CD4-positive, alpha-beta T cell (primary cell): ENCODE measurements at places on chromosomes 5 and 9.

- H3K36me3 ChIP-seq: no peaks in the 10 kb centered on the region
- H3K27me3 ChIP-seq: no peaks in the 10 kb centered on the region
- no peaks in the 10 kb centered on the region for H3K4me1 ChIP-seq
- H3K27ac ChIP-seq: no peak overlapping the region
- DNase-seq: no peak
- H3K4me3 ChIP-seq: no peak overlapping the region
Observed at GRCh38 chr9:8980496-8981013, 1181.0 kb upstream of the DMAC1 start.

DNA sequence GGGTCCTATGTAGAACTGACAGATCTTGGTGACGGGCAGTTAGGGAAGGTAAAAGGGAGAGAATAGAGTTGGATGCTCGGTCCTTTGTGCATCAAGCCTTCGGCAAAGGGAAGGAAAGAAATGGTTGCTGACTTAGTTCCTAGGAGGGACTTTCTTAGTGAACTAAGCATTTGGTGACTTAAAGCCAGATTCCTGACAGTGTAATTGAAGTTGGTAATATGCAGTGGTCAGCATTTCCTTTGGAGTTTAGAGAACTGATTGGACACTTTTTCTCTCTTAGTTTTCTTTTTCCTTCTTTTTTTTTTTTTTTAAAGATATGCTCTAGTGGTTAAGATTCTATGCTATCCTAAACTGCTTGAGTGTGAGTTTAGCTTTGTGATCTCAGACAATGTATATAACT, 2.3 kb downstream of the CLTA start:
- peak overlapping the region; percentile 62 for H3K4me3 ChIP-seq
- peaks cover 17% of the 10 kb centered on the region for H3K36me3 ChIP-seq
- no peaks in the 10 kb centered on the region for H3K27me3 ChIP-seq

DNA sequence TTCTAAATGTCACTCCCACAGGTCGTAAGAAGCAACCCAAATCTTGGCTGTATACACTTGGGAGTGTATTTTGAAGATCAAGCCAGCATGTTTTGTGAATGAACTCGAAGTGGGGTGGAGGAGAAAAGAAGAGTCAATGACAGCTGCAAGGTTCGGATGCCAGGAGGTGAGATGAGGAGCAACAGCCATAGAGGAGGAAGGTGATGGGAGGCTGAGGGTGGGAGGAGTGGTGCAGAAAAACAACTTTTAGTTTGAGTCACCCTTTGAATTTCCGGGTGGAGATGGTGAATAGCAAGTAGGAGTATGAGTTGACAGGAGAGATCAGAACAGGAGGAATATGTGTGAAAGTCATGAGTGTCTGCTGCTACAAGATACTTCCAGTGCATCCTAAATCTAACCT, 153.6 kb downstream of the DIRAS2 start:
- H3K27me3 ChIP-seq: no peaks in the 10 kb centered on the region
- no peaks in the 10 kb centered on the region for H3K4me1 ChIP-seq
- H3K4me3 ChIP-seq: no peak overlapping the region

DNA sequence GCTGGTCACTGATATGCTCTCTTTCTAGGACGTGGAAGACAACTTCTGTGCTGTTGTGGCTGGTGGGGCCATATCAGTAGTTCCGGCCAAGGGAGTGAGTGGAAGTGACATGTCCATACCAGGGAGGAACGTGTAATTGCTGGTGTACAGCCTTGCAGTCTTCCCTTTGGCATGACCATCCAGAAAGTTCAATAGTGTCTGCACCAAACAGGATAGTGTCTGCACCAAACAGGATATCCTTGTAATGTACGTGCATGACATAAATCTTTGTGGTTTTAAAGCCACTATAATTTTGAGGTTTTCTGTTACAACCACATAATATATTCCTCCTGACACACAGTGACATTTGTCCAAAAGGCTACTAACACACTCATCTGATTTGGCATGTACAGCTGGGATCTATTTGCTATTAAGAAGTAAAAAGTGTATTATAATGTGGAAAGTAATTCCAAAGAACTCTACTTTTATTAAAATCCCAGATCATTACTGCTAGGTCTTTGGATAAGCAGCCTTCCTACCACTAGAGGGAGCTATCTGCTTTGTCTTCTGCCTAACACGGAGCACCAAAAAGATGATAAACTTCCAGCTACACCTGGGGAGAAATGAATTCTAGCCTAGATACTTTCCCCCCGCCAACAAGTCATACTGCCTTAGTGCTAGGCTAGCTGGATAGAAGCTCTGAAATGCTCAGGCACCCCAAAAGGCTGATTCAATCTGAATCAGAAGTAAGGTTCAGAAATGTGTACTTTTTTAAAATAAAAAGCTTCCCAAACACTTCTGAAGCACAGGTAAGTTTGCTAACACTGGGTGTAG, 52.7 kb downstream of the RNF145 start:
- H3K36me3 ChIP-seq: peaks cover 48% of the 10 kb centered on the region
- H3K4me1 ChIP-seq: peaks cover 8% of the 10 kb centered on the region
- H3K27me3 ChIP-seq: no peaks in the 10 kb centered on the region
- no peak overlapping the region for H3K27ac ChIP-seq
- H3K4me3 ChIP-seq: no peak overlapping the region

GRCh38 chr5:144844086-144844485, 673.4 kb downstream of the KCTD16 start:
- H3K4me3 ChIP-seq: no peak overlapping the region
- no peaks in the 10 kb centered on the region for H3K4me1 ChIP-seq
- H3K27me3 ChIP-seq: no peaks in the 10 kb centered on the region
- no peak for DNase-seq
- H3K36me3 ChIP-seq: no peaks in the 10 kb centered on the region
- H3K27ac ChIP-seq: no peak overlapping the region

- H3K36me3 ChIP-seq: no peaks in the 10 kb centered on the region
- H3K4me1 ChIP-seq: peaks cover 40% of the 10 kb centered on the region
- H3K27me3 ChIP-seq: no peaks in the 10 kb centered on the region
Observed at GRCh38 chr5:160507221-160507721, 85.6 kb downstream of the PTTG1 start.

DNA sequence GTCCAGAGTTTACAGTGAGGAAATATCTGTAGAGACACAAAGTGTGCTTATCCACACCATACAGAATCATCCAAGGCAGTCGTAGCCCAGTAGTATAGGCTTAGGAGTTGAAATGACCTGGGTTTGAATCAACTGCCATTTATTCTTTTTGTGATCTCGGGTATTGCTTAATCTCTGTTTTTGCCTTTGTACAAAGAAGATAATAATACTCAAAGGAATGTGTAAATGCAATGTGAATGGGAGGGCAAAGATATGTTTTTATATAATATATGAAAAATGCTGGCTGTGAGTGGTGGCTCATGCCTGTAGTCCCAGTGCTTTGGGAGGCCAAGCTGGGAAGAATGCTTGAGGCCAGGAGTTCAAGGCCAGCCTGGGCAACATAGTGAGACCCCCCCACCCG, 141.1 kb downstream of the SPATA31D1 start:
- no peak overlapping the region for H3K4me3 ChIP-seq
- DNase-seq: no peak
- H3K27me3 ChIP-seq: no peaks in the 10 kb centered on the region
- no peaks in the 10 kb centered on the region for H3K4me1 ChIP-seq

DNA sequence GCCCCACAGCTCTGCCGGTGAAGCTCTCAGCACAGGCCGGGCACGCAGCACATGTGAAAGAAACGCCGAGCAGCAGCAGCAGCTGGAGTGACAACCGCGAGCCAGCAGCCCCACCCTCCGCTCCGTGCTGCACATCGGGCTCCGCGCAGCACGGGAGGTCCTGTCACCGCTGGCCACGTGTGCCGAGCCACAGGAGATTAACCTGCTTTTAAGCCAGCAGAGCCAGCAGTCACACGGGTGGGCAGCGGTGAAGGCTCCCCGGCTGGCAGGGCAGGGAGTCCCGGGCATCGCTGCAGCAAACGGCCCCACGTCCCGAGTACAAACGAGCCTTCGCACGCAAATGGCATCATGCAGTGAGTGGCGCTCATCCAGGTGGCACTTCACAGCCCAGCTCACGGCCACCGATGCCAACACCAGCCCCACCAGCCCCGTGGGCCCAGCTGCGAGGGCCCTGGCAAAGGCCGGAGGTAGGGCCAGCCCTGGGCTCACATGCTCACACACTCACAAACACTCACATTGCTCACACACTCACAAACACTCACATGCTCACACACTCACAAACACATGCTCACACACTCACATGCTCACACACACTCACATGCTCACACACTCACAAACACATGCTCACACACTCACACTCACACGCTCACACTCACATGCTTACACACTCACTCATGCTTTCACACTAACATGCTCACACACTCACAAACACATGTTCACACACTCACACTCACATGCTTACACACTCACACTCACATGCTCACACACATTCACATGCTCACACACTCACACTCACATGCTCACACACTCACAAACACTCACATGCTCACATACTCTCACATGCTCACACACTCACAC, 11.1 kb downstream of the CCDC187 start:
- no peaks in the 10 kb centered on the region for H3K27me3 ChIP-seq
- no peaks in the 10 kb centered on the region for H3K36me3 ChIP-seq
- no peaks in the 10 kb centered on the region for H3K4me1 ChIP-seq
- H3K4me3 ChIP-seq: no peak overlapping the region

DNA sequence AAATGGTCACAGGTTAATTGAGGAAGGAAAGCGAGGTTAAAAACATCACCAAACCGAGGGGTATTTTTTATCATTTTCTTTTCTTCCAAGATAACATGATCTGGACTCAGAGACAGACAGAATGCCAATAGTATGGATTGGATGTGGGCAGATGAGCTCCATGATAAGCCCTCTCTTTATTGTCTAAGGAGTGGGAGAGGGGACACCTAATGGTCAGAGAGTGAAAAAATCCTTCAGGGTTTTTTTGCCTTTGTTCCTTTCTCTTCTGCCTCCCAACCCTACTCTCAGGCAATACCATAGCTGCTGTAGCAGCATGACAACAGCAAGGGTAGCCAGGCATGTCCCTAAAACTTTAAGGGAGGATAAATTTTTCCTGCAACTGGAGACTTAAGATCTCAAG, 94.7 kb downstream of the DIRAS2 start:
- H3K36me3 ChIP-seq: no peaks in the 10 kb centered on the region
- H3K27ac ChIP-seq: no peak overlapping the region
- H3K4me1 ChIP-seq: no peaks in the 10 kb centered on the region
- DNase-seq: no peak
- no peaks in the 10 kb centered on the region for H3K27me3 ChIP-seq

DNA sequence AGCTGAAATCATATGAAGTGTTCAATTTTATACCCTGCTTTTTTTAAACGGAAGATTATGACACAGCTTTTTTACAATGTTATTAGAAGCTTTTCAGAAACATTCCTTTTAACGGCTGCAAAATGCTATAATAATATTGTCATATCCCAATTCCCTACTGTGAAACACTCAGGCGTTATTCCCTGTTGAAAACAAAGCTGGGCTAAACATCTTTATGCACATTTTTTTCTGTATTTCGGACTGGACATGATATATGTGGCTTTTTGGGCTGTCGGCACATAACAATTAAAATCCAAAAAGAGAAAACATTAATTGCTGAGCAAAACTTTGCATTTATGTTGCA, 12.0 kb upstream of the CTSL start:
- DNase-seq: no peak
- no peak overlapping the region for H3K27ac ChIP-seq
- H3K36me3 ChIP-seq: no peaks in the 10 kb centered on the region
- H3K4me3 ChIP-seq: no peak overlapping the region
- peaks cover 37% of the 10 kb centered on the region for H3K4me1 ChIP-seq
- no peaks in the 10 kb centered on the region for H3K27me3 ChIP-seq

- no peaks in the 10 kb centered on the region for H3K4me1 ChIP-seq
- H3K27ac ChIP-seq: no peak overlapping the region
- H3K27me3 ChIP-seq: no peaks in the 10 kb centered on the region
- no peaks in the 10 kb centered on the region for H3K36me3 ChIP-seq
- DNase-seq: no peak
- H3K4me3 ChIP-seq: no peak overlapping the region
Observed at GRCh38 chr5:90153031-90153430, 256.5 kb downstream of the CETN3 start.

DNA sequence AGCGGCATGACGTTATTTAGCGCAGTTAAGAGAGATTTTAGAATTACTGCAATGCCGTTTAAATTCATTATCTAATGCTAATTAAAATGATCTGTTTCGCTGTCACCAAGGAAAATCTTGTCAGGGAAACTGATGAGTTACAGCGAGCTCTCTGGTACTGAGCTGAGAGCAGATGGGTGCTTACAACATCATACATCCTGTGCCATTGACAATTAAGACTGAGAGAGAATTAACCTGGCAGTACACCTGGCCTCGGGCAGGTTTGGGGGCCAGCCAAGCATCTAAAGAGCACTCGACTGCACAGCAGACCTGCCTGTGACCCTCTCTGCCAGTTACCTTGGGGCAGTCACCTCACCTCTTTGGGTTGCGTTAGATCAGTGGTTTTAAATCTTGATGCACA, 55.0 kb downstream of the PUM3 start:
- DNase-seq: no peak
- no peaks in the 10 kb centered on the region for H3K4me1 ChIP-seq
- H3K36me3 ChIP-seq: peaks cover 37% of the 10 kb centered on the region
- H3K4me3 ChIP-seq: no peak overlapping the region

DNA sequence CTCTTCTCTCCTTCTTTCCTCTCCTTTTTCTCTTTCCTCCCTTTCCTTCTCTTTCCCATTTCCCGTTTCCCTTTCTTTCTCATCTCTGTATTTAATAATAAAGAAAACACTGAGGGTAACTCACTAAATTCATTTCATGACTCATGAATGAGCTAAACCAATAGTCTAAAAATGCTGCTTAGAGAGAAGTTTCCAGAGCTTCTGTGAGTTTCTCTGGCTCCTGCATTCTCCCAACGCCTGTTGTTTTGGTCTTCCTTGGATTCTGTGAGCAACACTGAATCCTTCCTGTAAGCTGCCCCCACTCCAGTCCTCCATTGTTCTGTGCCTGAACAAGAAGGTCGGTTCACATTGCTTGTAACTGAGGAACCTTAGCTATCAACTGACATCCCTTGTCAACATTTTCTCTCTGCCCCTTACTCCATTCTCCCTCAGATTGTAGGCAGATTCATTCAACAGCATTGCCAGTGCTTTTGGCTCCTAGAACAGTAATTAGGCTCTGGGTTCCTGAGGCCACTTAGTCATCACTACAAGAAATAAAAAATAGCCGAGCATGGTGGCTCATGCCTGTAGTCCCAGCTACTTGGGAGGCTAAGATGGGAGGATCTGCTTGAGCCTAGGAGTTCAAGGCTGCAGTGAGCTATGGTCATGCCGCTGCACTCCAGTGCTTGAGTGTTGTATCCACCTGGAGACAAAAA, 237.7 kb upstream of the KLF4 start:
- H3K27ac ChIP-seq: no peak overlapping the region
- H3K4me1 ChIP-seq: no peaks in the 10 kb centered on the region
- no peaks in the 10 kb centered on the region for H3K36me3 ChIP-seq

GRCh38 chr5:102866237-102866600, 111.1 kb downstream of the PAM start:
- H3K27me3 ChIP-seq: peaks cover 14% of the 10 kb centered on the region
- H3K4me1 ChIP-seq: peaks cover 9% of the 10 kb centered on the region

- no peak overlapping the region for H3K27ac ChIP-seq
- H3K4me3 ChIP-seq: no peak overlapping the region
- no peaks in the 10 kb centered on the region for H3K27me3 ChIP-seq
- H3K36me3 ChIP-seq: no peaks in the 10 kb centered on the region
- no peak for DNase-seq
- no peaks in the 10 kb centered on the region for H3K4me1 ChIP-seq
Observed at GRCh38 chr9:84862810-84863287, 193.3 kb downstream of the NTRK2 start.
